GM23338 (cell line): ENCODE measurements at places on chromosomes 6 and 20. TPM values are rescaled to one million over a fixed set of nuclear protein-coding genes. Genes with fewer than 3 reads are reported as not detected.

Gene BEND3
- polyA plus RNA-seq = 8.6 and 9.2 TPM in 2 replicates

Gene MTG2
- 11.7 and 15.4 TPM in 2 replicates for polyA plus RNA-seq

GRCh38 chr6:87653074-87653962, 48.7 kb downstream of the AKIRIN2 start:
- DNase-seq = peak; percentile 53

DNA sequence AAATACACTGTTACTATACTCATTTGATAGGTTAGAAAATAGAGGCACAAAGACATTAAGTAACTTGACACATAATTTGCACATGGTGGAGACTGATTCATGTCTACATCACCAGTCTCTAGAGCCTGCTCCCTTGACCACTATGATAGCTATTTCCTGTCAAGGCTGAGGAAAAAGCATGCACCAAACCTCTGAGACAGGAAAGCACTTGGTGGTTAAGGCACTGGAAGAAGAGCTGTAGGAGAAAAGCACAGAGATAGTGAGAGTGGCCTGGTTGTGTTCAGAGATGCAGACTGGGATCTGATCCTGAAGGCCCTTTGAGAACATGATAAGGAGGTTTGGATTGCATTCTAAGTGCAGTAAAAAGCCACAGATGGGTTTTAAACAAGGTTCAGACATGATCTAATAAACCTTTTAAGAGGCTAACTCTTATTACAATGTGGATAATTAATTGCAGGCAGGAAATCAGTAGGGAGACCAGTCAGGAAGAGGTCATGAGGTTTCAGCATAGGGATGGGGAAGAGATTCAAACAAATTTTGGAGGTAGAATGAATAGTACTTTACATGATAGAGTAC, 168.9 kb downstream of the PHF3 start:
- DNase-seq = no peak

DNA sequence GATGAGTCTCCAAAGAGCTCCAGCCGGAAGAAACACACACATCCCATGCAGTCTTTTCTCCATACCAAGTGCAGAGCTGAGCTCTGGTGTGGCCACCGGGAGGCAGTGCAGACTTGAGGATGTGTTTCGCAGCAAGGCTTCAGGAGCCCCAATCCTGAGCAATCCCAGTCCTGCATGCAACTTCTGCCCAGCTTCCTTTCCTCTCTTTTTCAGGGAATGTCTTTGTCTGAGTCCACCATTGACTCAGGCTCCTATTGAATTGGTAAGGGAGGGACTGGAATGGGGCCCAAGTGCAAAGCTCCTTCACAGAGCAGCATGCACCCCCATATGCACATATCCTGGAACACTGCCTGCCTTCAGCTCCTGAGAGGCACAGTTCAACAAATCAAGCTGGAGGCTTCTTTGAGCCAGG, 50.5 kb upstream of the ASIP start:
- peak; percentile 92 for DNase-seq
